ENCODE measurements at places on chromosomes 3 and 15.

DNA sequence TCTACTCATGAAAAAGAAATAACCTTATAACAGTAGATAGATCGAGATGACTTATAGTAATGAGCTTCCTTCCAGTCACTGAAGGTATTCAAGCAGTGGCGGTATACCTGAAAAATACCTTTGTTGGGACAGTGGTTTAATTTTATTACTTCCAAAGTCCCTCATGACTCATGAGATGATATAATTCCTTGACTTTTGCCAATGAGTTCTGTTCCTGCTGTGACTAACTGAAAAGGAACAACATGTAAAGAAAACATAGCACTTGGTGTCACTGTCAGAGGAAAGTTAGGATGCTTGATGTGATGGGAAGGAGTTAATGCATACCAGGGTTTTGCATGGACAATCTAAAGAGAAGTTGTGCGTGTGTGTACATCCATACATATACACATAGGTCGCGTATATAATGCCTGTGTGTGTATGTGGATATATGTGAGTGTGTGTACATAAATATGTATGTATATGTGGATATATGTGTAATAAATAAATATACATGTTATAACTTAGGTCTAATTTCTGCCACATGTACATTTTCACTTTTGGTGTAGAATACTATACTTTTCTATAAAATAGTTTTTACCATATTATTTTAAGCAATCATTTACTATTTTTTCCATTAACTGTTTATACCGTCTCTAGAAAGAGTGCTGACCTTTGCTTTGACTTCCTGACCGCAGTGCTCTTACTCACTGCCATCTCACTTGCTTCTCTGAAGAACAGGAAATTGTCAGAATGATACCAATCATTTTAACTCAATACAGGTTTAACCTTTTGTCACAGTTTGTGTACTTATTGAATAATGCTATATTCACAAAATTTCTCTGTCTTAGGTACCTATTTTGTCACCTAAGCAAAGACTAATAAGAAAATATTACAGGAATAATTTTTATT, 12.6 kb upstream of the PAK2 start:
- no peak for DNase-seq

- DNase-seq: no peak
Observed at GRCh38 chr3:146380046-146380445, 89.3 kb downstream of the PLSCR2 start.

GRCh38 chr15:61681038-61681418, 379.2 kb downstream of the VPS13C start:
- no peak for DNase-seq

DNA sequence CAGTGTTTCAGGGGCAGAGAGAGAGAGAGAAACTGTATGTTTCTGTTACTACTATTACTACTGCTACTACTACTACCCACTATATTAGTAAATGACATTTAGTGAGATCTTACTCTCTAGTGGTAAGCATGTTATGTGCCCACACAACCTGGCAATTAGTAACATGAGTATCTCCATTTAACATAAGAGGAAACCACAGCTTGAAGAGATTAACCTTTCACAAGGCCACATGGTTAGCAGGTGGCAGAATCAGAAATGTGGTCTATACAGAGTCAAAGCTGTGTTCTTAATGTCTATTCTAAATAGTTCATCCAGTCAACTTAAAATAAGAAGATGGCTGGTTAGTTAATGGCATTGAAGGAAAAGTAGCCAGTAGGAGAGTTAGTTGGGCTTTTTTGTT, 961.6 kb downstream of the MCTP2 start:
- DNase-seq: no peak

GRCh38 chr3:99633887-99634558, 4.4 kb upstream of the COL8A1 start:
- no peak for DNase-seq

DNA sequence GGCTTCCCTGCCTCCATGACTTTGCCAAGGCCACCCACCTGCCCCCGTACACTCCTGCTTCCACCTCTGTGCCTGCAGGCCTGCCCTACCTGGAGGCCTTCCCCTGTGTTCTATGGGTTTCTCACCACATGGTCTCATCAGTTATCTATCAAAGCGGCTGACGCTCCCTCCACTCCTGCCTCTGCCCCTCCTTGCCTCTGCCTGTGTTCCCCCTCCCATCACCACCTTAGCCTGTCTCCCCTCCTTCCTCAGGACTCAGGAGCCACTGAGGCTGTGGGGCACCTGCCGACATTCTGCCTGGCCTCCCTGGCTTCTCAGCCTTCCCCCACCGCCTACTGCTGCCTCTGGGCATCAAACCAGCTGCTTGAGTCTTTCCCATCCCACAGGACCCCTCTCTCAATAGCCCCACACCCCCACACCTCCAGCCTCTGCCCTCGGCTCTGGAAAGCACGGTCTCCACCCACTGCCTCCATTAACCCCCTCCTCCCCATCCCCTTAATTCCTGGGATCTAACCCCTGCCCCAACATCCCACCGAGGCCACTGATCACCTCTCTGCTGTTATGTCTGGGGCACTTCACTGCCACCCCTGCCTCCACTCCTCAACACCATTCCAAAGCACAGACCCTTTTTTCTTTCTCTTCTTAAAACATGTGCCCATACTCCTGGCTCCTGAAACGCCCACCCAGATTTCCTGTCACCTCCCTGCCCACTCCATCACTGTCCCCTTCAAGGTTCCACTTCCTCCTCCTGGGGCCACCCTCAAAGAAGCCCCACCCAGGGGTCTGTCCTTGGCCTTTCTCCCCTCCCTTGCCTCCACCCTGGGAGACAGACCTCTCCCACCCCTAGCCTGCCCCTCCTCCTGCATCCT, 24.4 kb upstream of the CYP11A1 start:
- no peak for DNase-seq

- DNase-seq: no peak
Observed at GRCh38 chr15:38085114-38085513, 150.7 kb downstream of the TMCO5A start.

DNA sequence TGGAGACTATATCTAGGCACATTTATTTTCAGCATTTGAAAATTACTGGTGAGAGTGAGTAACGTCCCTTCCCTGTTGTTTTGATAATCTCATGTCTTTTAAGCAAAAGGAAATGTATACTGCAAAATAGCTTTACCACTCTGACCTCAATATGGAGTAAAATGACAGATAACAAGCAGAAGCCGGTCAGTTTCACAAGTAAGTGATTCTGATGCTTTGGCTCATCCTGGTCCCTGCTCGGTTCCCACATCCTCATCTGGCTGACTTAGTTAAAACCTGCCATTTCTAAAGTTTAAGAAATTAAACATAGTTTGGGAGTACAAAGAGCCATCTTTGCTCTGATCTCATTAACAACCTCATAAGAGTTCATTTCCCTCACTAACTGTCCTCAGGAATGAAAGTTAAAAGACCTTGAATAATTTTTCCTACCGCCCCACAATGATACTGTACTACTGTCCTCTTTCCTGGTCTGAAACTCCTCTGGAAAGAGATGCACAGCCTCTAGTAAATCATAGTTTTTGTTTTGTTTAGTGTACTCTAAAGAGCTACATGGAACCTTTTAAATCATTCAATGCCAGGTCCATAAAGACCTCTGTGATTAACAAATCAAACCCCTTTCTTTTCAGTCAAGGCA, 72.3 kb upstream of the ICE2 start:
- DNase-seq: no peak

- no peak for DNase-seq
Observed at GRCh38 chr3:197734667-197735318, 1.9 kb downstream of the RUBCN start.

GRCh38 chr3:141578202-141578973, 91.6 kb downstream of the RASA2 start:
- DNase-seq: no peak

DNA sequence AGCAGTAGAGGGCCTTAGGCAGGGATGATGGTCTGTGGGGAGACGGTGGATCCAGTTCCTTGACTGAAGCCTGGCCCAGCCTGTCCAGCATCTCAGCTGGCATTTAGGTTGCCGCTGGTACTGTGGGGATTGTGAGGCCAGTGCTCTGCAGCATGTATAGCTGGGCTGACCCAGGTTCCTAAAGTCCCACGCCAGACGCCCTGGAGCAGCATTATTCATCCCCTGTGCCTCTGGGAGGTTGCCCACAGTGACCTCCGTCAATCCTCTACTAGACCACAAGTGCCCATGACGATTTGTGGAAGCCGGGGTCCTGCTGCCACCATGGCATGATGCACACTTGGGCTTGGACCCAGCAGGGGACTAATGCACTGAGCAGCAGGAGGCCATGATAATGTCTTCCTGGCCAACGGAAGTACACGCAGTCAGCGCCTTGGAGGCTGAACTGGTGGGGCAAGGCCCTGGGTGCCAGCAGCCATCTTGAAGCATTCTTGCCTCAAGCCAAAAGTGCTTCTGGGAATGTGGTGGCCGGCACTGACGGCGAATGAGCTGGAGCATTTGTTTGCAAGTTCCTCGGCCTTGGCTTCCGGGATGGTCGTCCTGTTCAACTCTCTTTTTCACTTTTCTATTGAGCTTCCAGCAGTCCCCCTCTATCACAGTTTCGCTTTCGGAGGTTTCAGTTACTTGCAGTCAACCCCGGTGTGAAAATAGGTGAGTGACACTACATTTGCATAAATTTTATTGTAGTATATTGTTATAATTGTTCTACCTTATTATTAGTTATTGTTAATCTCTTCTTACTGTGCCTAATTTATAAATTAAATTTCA, 949.4 kb downstream of the ROBO1 start:
- DNase-seq: no peak

DNA sequence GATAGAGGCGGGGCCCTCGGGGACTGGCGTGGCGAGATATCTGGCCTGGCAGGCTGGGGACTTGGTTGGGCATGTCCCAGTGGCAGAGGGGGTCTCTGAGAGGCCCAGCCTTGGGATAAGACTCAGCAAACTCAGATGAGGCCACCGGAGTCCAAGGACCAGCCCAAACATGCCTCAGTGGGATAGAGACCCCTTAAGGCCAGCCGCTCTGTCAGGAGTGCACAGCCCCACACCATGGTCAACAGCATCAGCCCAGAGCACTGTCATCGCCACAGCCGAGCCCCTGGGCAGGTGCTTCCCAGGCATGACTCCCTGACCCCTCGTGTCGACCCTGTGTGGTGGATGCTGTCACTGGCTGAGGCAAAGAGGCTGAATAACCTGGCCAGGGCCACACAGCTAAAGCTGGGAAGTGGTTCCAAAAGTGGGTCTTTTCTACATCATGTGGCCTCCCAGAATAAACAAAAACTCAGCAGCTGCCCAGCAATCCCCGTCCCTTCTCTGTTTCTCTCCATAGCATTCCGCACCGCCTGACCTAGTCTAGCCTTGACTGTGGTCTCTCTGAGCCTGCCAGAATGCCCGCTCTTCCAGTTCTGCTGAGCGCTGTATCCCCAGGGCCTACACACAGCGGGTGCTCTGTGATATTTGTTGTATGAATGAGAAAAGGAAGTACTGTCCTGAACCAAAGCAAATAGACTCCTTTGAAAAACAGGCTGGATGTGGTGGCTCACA, 15.1 kb downstream of the CTSH start:
- DNase-seq: no peak

DNA sequence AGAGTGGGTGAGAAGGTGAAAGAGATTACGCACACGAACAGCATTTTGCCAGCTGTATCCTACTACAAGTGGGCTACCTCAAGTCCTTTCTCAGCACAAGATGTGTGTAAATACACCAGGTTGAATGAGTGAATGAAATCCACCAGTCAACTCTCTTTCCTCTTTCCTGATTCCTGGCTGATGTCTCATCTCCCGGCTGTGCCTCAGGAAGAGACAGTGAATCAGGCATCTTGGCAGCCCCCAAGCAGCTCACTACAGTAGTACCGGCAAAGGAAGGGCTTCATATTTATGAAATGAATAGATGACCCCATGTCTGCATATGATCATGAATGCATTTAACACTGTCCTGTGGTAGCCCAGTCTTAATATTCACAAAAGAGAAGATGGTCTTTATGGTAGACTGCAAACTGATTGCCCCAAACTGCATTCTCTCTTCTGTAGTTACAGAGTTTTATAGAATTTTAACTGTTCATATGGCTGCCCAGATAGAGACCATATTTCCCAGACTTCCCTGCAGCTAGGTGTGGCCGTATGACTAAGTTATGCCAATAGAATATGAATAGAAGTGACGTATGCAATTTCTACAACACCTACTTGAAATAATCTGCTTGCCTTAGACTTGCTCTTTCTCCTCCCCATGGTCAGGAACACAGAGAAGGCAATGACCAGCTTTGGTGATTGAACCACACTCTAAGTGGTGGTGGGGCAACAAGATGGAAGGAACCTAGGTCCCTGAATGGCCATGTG, 22.7 kb downstream of the MGLL start:
- DNase-seq: no peak

- DNase-seq: no peak
Observed at GRCh38 chr3:179981646-179982045, 55.1 kb downstream of the PEX5L start.

- DNase-seq: no peak
Observed at GRCh38 chr3:187997490-187997889, 156.5 kb upstream of the LPP start.

- DNase-seq: no peak
Observed at GRCh38 chr3:125395091-125395490, 20.0 kb upstream of the ZNF148 start.

- DNase-seq: no peak
Observed at GRCh38 chr3:88059380-88060170, 520 bp downstream of the ZNF654 start.

DNA sequence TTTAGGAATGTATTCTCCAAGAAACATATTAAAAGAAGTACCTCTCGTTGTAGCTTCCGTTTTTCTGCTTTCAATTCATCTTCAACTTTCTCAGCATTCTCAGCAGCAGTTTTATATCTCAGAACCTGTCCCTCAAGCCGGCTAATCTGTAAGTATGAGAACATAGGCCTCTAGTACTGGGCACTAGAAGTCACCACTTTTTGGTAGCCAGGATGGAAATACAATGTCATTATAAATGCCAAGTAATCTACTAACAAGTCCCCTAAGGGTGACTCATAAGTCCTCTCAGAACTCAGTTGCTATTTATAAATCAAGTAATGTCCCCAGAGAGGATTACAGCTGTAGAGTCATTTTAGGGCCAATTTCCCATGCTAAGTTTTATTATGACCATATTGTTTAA, 61.1 kb downstream of the MLH1 start:
- no peak for DNase-seq

DNA sequence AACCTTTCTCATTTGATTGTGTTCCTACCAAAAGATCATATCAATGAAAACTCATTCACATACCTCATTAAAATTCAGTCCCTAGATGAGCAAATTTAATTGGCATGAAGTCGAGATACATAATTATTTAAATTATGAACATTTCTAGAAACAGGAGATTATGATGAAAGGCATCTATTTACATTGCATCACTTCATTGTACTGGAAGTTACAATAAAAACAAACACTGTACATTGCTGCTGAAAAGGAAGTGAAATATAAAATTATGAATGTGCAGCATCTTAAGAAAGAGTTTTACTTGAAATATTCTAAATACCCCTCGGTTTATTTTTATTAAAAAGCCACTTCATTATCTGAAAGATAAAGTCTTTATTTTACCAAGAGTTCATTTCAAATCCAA, 163.4 kb upstream of the ZNF385D start:
- DNase-seq: no peak

GRCh38 chr15:85335193-85335942, 45.0 kb upstream of the AKAP13 start:
- DNase-seq: no peak

GRCh38 chr3:45832699-45833098, 9.2 kb downstream of the LZTFL1 start:
- DNase-seq: no peak

GRCh38 chr15:51092480-51093040, 2.1 kb downstream of the TNFAIP8L3 start:
- no peak for DNase-seq
